ENCODE measurements at places on chromosomes 5 and 9. TPM values are rescaled to one million over a fixed set of nuclear protein-coding genes. Genes with fewer than 3 reads are reported as not detected.

- no peak for DNase-seq
These were observed 139.1 kb upstream of the STK32A start for GRCh38 chr5:147095740-147096139.

The GFI1B gene
- 0.71 TPM for polyA plus RNA-seq

DNA sequence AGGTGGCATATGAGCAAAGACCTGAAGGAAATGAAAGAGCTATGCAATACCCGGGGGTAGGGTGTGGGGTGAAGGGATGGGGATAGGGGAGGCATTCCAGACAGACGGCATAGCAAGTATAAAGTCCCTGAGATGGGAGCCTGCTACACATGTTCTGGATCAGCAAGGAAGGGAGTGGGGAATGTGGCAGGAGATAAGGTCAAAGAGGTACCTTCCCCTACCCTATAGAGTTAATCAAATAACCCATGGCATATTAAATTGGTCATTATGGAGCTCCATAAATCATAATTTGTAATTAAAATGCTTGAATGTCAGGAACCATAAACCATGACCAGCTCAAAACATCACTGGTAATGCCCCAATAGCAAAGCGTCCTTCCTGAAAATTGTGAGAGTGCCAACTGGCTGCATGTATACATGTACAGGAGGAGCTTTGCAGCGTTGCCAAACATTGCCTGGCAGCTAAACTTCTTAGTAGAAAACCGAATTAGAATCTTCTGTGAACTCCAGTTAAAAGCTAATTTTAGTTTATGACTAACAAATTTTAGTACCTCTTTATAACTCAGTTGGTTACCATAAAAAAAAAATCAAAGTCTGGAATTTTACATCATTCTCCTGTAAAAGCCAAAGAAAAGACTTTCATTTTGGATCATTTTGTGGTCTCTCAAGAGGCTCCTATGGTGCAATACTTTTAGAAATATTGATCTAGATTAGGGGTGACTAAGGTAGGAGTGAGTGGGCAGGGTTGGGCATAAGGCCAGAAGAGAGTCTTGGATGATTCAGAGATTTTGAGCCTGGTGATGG lies 4.7 kb downstream of the DNAI1 start:
- no peak for DNase-seq

The RECK gene
- polyA plus RNA-seq, result 26.5 TPM

The SEMA6A gene
- 64.2 TPM for polyA plus RNA-seq

- DNase-seq, result no peak
These were observed 9.4 kb downstream of the LCN12 start for GRCh38 chr9:136961279-136962065.

DNA sequence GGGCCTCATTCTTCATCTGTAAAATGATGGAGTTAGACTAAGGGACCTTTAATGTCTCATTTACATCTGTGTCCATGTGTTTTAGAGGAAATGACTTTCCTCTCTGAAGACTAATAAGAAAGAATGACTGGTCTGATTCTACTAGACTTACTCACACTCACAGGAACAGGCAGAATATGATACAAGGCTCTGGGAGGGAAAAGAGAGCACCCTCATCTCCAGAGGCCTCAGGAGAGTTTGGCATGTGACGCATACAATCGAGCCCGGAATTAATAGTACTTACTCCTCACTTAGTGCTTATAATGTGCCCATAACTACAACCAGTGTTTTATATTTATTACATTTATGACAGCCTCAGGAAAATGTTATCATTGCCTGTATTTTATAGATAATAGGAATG lies 608.7 kb downstream of the KCTD16 start:
- DNase-seq, result no peak

GRCh38 chr9:121604242-121604641 lies 47.2 kb upstream of the DAB2IP start:
- DNase-seq, result no peak

The PCDHA4 gene
- 1.2 TPM for polyA plus RNA-seq

DNA sequence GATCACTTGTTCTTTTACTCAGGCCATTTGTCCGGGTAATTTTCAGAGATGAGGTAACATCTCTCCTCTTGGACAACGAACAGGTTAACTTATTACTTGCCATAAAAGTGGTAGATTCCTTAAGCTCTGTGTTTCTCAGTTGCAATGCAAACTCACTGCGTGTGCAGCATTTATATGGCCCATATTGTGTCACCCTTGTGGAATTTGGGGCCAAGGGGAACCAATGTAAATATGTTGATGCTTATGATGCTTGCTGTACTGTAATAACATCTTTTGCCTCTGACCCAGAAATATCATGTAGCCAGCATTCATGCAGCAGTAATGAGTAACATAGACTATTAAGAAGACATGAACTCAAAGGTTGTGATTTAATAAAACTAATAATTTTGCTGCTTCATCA lies 175.8 kb downstream of the ADAMTS6 start:
- DNase-seq, result no peak

- no peak for DNase-seq
These were observed 473 bp downstream of the ZBTB34 start for GRCh38 chr9:126860757-126861466.

The LTC4S gene
- polyA plus RNA-seq, result 3.9 TPM

The NR6A1 gene
- polyA plus RNA-seq, result 1.0 TPM

DNA sequence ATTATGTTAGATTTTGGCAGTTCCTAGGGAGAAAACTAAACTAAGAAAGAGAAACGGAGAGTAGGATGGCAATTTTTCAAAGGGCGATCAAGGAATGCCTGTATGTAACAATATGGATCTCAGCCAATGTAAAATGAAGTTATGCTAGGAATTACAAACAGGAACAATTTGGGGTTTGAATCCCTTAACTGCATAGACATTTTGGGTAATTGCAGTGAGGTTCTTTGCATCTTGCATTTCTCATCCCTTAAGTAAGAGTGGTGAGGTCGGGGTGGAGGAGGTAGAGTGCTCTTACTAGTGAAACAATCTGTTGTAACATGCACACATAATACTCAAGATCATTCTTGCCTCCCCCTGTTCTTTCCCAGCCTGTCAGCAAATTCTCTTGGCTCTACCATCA lies 137.6 kb downstream of the NPR3 start:
- DNase-seq, result no peak

DNA sequence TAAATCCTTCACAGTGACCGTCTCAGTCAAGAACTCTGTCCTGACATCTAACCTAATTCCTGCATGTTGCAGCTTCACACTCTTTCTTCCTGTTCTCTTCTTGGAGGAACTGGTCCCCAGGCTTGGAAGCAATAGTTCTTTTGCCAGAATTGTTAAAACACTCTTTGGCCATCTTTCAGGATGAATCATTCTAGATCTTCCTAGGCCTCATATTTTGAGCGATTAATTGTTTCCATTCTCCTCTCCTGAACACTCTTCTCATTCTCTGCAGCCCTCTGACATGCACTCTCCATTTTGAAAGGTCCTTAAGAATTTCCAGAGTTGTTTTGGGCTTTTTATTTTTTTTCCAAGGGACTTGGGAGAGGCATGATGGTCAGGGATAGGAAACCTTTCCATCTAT lies 85.8 kb downstream of the FAM114A2 start:
- DNase-seq, result no peak

GRCh38 chr5:89755024-89755423 lies 654.5 kb downstream of the CETN3 start:
- no peak for DNase-seq

The ACSL6 gene
- 2.4 TPM for polyA plus RNA-seq

DNA sequence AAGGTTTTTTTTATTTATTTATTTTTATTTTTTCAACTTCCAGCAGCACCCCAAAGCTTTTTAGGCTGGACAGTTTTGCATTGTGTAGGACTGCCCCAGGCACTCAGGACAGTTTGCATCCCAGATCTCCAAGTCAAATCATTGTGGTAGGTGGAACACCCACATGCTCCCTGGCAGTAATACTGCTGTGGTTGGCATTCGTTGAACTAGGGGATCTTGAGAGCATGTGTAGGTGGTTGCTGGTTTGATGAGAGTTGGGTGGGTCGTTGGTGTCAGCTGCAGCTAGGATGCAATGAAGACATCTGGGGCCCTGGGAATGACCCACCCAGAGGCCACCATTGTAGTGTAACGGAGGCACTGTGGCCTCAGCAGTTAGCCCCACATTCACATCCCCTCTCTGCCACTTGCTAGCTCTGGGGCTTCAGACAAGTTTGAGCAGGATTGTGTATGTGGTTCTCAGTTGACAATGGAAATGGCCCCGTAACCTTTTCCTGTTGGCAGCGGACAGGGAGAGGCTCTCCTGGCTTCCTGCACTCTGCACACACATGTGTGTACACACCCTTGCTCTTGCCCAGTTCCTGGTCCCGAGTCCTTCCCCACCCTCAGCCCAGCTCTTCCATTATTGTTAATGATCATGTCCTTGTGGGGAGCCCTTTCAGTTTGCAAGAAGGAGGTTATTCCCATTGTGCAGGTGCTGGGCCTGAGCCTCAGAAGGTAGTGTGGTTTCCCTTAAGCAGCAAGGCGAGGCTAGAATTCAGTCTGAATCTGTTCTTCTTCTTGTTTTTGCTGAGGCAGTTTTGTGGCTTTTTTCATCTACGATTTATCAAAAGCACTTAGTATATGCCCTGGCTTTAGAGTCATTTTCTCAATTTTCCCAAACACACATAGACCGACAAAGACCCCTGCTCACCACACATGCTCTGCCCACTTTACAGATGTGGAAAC lies 46.5 kb downstream of the PPARGC1B start:
- no peak for DNase-seq

All from renal pelvis (tissue), 12 donors.